SK-N-SH treated with all-trans-retinoic acid at 6 μM for 48 hours (cell line): ENCODE measurements at places on chromosomes 1 and 21.

DNA sequence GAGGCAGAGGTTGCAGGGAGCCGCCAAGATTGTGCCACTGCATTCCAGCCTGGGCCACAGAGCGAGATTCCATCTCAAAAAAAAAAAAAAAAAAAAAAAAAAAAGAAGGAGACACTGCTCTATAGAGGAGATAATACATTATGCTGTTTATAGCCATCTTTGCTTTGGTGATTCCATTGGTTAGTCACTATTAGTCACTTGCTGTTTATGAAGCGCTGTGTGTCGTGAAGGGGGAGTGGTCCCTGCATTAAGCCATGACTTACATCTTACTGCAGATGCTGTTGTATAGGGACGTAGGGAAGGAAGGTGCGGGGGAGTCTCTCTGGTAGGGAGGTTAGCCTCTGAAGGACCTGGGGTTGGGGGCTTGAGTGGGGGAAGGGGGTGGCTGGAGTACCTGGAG, 48.3 kb downstream of the HUNK start:
- no peak for ATAC-seq

GRCh38 chr1:39776400-39776713, 5.2 kb upstream of the OXCT2 start:
- no peak for ATAC-seq

DNA sequence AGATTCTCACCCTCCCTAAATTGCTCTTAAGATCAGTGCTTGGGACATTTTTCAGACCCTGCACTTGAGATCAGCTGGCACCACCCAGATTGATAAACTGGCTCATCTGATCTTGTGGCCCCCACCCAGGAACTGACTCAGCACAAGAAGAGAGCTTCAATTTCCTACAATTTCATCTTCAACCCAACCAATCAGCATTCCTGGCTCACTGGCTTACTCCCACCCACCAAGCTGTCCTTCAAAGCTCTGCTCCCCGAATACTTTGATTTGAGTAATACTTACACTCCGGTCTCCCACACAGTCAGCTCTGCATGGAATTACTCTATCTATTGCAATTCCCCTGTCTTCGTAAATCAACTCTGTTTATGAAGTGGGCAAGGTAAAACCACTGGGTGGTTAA, 461.9 kb upstream of the RGS18 start:
- no peak for ATAC-seq

- peak; percentile 48 for ATAC-seq
Observed at GRCh38 chr1:211133393-211133835, 534 bp downstream of the KCNH1 start.

DNA sequence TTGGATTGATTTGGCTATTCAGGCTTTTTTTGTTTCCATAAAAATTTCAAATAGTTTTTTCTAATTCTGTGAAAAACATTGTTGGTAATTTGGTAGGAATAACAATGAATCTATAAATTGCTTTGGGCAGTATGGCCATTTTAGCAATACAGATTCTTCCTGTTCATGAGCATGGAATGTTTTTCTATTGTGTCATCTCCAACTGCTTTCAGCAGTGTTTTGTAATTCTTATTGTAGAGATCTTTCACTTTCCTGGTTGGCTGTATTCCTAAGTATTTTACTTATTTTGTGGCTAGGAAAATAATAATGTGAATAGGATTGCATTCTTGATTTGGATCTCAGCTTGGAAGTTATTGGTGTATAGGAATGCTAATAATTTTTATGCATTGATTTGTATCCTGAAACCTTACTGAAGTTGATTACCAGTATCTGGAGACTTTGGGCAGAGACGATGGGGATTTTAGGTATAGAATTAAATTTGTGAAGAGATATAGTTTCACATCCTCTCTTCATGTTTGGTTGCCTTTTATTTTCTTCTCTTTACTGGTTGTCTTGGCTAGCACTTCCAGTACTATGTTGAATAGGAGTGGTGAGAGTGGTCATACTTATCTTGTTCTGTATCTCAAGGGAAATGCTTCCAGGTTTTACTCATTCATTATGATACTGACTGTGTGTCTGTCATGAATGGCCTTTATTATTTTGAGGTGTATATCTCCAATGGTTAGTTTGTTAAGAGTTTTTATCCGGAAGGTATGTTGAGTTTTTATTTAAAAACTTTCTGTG, 57.3 kb downstream of the DRAM2 start:
- no peak; the same call in 2 of the 3 replicates for ATAC-seq

DNA sequence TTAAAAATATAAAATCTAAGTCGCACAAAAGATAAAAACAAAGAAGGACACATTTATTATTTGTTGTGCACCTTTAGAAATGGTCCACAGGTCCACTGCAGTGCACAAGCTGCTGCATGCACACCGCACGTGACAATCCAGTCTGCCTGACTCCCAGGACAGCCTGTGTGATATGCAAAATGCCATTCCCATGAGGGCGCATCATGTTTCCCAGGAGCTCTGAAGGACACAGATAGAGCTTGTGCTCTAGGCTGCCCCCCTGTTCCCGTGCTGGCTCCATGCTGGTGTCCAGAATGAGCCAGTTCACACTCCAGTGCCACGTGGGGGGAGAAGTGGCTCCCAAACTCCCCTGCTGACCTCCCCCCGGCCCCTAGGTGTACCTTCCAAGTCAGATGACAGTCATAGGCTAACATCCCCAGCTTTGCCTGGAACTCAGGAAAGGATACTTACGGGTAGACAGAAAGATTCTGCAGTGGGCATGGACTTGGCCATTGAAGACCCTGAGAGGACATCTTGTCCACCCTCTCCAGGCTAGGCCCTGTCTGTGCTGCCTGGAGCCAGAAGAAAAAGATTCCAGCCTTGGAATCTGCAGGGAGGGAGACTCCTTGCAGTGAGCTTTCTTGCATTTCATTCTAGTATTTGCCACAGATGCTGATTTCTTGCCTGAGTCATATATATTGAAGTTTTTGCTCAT, 26.3 kb downstream of the RAB7B start:
- peak; percentile 54 for ATAC-seq

- no peak for ATAC-seq
Observed at GRCh38 chr1:181028615-181029014, 5.2 kb upstream of the MR1 start.

DNA sequence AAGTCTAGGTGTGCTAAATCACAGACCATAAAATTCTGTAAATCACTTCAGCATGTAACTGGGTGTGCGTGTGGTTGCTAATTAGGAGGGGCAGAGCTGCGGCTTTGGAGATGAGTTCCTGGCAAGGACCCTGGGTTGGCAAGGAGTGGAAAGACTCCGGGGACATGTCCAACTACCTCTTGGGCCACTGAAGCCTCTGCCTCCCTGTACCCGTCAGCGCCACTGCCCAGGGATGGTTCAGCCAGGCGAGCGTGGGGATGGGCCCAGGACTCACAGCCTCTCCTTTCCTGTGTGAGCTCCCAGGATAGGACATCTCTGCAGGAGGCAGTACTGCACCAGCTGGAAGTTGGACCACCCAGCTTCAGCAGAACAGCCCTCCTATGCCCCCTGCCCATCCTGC, 386.4 kb upstream of the VAMP3 start:
- ATAC-seq = no peak

- ATAC-seq = no peak
Observed at GRCh38 chr1:100322436-100323211, 29.7 kb upstream of the CDC14A start.

GRCh38 chr1:118989006-118989815, 1.1 kb upstream of the TBX15 start:
- ATAC-seq = no peak

DNA sequence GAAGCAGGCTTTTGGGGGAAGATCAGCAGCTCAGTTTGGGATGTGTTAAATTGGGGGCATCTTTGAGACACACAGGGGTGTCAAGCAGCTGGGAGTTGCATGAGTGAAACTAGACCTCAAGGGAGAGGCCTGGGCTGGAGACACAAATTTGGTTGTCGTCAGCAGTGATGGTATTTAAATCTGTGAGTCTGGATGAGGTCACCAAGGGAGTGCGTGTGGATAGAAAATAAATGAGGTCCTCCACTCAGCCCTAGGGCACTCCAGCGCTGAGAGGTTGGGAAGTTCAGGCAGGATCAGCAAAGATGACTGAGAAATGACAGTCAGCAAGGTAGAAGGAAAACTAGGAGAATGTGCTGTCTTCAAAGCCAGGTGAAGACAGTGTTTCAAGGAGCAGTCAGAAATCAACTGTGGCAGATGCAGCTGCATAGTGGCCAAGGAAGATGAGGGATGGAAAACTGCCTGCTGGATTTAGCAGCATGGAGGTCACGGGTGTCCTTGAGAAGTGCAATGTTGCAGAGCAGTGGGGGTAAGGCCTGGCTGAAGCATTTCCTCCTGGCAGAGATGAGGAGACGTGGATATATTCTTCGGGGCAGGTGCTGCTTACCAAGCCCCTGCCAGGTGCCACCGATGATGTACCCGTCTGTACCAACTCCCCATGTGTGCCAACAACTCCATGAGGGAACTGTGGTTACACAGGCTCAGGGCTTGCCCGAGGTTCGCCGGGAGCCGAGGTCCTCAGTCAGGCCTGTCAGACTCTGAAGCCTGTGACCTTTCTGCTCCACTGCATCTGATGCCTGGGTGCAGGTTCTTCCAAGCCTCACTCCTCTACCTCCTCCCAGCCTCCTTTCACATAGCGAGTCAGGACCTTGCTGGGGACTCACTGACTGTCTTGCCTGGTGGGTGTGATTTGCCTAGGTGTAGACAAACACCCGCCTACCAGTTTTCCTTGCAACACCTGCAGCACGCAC, 11.3 kb downstream of the MAP7D1 start:
- peak; percentile 46; the same call in 2 of the 3 replicates for ATAC-seq

DNA sequence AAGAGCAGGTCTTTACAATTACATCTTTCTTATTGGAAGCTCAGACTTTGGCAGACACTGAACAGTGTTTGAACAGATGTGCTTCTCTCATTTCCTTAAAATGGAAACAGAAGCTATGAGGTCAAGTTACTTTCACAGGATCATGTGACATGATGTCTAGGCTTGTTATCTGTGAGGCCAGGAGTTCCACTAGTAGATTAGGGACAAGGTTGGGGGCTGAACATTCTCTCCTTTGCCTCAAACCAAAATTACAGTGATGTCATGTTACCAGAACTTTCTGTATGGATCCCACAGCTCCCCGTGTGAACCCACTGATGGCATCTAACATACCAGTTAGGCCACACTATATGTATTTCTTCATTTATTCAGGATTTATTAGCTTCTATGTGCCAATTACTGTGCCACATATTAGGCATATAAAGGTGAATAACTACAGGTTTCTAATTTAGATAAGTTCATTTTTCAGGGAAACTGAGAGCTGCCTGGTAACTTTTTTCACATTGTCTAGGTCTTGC, 6.0 kb downstream of the DYNLT5 start:
- ATAC-seq = peak; percentile 44; the same call in 1 of the 3 replicates

DNA sequence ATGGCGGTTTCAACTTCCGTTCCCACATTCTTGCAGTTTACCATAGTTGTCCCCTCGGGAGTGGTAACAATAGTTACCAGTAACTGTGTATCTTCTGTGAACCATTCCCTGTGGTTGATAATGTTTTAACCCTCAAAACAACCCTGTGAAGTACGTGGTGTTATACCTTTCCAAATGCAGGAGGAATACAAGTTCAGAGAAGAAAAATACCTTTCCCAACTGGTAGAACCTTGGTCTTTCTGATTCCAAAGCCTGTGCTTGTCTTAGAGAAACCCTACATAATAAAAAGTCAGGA, 789 bp downstream of the BTF3L4 start:
- no peak for ATAC-seq

DNA sequence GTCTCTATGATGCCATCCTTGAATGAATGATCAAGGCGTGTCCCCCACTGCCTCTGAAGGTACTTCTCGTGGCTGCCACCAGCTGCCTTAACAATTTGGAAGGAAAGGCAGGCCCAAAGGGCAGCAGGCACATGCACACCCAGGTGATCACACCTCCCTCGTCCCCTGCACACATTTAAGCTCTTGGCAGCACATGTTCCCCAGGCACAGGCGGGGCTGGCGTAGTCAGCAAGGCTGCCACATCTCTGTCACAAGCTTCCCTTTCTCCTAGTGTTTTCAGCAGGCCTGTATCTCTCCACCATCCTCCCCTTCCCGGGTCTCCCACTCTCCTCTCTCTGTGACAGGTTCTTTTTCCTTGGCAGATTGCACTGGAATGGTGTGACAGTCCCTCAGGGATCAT, 111.9 kb downstream of the CACNA1E start:
- no peak for ATAC-seq

- peak; percentile 56 for ATAC-seq
Observed at GRCh38 chr21:42850866-42851391, 28.4 kb downstream of the WDR4 start.

DNA sequence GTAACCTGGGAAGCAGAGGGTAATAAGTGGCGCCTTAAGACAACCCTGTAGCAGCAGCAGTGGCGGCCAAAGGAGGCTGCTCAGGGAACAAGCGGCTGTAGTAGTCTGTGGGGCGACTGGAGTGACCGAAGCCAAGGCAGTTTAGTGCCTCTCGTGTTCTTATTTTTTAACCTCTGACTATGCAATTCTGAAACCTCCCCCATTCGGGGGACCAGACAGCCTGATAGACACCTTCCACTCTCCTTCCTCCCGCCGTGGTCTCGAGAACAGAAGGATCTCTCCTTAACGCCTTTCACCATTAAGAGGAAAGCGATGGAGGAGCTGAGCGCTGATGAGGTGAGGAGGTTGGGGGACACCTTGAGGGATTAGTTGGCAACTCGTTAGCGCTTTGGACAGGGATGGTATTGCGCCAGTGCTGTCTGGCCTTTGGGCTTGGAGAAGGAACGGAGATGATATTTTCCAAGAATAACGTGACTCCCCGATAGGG, 644 bp downstream of the UBE4B start:
- peak; percentile 53 for ATAC-seq

DNA sequence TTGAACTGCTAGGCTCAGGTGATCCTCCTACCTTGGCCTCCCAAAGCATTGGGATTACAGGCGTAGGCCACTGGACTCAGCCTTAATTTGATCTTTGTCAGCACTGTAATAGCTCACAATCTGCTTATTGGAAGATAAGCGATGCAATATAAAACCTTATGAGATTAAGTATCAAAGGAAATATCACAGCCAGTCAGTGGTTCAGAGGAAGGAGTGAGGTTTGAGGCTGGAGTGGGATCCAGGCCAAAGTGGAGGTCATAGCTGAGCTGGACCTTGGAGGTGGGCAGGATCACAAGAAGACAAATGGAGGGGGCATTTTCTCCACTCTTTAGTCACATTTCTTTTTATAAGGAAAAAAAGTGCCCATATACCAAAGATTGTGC, 228.5 kb downstream of the RHOU start:
- ATAC-seq = peak; percentile 67

DNA sequence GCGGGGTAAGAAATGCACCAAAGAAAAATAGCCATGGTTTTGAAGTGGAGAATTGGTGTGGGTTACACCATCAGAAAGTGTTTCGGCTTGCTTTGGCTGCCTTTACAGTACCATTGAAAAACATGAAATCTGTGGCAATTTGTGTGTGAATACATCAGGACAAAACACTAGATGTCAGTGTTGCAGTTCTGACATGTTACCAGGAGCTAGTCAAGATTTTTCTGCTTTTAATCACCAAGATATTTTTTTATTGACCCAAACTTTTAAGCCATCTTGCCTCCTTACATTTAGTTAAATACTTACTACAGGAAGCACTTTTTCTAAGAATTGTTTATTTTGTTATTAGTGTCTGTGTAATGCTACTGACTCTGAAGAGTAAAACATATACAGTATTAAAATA, 14.3 kb downstream of the RRP15 start:
- peak; percentile 93 for ATAC-seq
